Mucosa of descending colon (tissue), 3 donors: ENCODE measurements at places on chromosomes 11 and 22. TPM values are rescaled to one million over a fixed set of nuclear protein-coding genes. Genes with fewer than 3 reads are reported as not detected.

The LRRC56 gene
- 1.5 TPM for total RNA-seq

The CADM1 gene
- total RNA-seq: 20.2 TPM

The PNPLA3 gene
- total RNA-seq: 0.16 TPM

The SAA1 gene
- 8.0 TPM for total RNA-seq

The MS4A5 gene
- total RNA-seq: not detected

The CCDC73 gene
- not detected for total RNA-seq

The OR51I1 gene
- total RNA-seq: not detected

The ARHGAP20 gene
- 3.9 TPM for total RNA-seq

DNA sequence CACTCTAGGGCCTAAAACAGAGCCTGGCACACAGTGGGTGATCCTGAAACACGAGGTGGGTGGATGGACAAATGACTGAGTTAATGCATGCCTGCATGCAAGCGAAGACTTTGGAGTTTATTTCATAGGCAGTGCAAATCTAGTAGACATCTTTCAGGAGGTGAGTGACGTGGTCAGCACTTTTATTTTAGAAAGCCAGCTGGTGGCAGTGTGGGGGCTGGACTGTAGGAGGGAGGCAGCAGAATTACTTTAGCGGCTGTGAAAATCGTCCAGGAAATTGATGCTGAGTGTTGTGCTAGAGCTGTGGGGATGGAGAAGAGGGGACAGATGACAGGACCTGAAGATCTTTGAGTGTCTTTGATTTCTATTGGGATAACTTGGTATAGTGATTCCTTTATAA, 47.1 kb downstream of the BMAL1 start:
- no peak for DNase-seq

- no peak for DNase-seq
Observed at GRCh38 chr11:58617976-58618557, 4.4 kb upstream of the CNTF start.

GRCh38 chr11:91293119-91293518, 931.5 kb upstream of the FAT3 start:
- no peak for DNase-seq

DNA sequence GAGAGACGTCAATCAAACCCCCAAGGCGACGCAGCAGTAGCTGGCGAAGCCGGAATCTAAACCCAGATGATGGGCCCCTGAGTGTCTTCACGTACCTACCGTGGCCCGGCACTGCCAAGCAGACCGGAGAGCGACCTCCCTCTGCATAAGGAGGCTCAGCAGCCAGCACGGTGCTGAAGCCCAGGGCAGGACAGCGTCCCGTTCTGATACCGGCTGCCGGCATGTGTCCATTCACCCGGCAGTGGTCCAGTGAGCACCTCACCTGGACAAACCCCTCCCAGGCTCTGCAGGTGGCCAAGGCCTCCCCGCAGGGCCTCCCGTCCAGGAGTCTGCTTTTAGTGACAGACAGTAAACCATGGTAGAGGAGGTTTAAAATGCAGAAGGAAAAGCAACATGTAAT, 142.0 kb downstream of the BRD1 start:
- DNase-seq: no peak

DNA sequence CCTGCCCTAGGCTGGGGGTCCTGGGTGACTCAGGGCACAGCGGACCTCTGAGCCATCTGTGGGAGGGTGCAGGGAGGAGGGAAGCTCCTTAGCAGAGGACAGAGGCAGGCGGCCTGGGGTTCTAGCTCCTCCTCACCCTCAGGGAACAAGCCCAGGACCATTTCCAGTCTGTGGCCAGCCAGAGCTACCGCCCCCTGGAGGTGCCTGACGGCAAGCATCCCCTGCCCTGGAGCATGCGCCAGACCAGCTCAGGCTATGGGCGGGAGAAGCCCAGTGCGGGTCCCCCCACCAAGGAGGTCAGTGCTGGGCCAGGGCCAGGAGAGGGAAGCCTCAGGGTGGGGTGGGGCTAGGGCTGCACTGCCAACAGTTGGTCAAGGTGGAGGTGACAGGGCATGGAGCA, 26.0 kb upstream of the LRRC10B start:
- DNase-seq: no peak

- no peak for DNase-seq
Observed at GRCh38 chr22:50296658-50297490, 10.6 kb downstream of the PLXNB2 start.

DNA sequence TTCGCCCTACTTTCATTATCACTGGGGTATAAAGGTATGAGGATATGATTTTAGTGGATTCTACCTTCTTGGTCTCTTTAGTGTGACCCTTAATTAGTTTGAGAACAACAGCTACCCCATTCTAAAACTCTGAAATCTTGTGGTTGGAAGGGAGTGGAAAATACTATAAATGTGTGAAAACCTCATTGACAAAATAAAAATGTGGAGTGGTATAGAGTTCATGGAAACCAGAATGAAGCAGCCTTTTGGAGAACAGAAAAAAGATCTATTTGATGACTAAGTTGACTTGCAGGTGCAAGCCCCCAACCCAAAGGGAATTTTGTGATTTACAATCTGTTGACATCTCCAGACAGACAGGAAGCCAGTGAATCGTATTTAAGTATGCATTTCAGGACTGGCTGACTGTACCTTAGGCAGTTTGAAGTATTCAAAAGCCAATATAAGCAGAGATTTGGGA, 75.8 kb downstream of the GAS2 start:
- no peak for DNase-seq

DNA sequence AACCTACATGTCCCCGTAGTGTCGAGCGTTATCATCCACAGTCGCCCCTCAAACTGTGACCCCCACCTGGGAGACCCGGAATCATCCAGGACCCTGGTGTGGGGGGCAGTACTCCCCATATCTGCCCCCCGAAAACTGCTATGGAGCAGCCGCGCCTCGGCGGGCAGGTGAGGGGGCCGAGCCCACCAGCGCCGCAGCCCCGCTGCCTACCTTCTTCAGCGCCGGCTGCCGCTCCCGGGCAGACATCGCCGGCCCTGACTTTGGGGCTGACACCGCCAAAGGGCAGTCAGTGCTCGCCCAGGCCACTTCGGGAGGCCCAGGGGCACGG, 825 bp downstream of the ARHGAP20 start:
- DNase-seq: no peak

DNA sequence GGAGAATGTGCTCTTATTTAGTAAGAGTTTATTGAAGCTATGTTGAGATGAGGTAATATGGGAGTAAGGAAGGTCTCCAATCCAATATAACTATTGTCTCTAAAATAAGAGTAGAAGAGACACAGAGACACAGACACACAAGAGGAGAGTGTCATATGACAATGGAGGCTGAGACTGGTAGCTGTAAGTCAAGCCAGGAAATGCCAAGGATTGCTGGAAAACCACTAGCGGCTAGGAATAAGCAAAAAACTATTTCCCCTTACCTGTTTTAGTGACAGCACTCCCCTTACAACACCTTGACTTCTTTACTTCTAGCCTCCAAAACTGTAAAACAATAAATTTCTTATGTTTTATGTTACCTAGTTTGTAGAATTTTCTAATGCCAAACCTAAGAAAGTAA, 1652.8 kb downstream of the LRRC4C start:
- no peak for DNase-seq

DNA sequence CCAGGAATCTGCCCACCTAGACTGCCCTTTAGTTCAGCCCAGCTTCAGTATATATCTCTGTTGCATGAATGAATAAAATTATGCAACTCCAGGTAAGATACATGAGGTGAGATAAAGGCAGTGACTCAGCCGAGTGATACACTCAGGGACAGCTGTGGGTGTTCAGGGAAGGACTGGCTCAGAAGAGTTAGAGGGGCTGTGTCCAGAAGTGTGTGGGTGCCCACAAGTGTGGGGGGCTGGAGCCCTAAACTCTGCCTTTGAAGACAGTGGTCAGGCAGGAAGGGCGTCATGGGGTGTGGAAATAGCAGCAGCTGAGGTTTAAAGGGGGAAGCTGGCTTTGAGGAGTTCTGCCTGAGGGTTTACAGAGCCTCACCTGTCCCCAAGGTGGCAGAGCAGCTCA, 8.3 kb downstream of the FTH1 start:
- no peak for DNase-seq

DNA sequence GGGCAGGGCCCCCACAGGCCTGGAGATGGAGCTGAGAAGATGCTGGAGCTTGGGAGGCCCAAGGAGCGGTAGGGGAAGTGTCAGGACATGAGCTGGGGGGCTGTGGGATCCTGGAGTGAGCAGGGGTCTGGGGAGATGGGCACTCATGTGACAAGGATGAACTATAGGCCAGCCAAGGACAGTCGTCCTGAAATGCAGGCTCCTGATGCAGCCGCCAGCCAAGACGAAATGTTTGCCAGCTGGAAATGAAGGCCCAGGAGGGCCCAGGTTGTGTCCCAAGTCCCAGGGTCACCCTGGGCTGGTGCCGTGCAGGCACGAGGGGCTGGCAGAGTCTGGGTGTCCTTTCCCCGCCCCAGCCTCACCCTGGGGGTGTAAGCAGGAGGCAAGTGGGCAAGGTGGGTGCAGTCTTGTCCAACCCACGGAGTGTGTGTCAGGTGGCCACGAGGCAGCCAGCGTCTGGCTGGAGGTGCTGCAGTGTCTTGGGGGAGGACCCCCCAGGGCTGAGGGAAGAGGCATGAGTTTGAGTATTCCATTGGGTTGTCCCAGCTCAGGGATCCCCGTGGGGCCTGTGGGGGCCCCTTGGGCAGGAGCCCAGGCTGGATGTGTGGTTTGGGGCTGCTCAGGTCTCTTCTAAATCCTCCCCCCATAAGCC, 21.4 kb downstream of the MRGPRG start:
- DNase-seq: no peak

DNA sequence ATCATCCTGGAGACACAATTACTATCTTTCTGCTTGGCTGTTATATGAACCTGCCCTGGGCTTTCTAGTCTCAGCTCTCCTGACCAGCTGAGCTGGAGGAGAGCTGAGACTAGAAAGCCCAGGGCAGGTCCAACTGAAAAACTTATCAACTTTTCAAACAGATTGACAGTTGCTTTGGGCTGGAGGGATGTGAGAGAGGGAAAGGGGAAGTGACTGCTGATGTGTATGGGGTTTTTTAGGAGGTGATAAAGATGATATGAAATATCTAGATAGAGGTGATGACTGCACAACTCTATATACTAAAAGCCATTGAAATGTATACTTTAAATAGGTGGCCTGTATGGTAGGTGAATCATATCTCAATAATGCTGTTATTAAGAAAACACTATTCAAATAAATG, 60.2 kb upstream of the CHRM4 start:
- no peak for DNase-seq

DNA sequence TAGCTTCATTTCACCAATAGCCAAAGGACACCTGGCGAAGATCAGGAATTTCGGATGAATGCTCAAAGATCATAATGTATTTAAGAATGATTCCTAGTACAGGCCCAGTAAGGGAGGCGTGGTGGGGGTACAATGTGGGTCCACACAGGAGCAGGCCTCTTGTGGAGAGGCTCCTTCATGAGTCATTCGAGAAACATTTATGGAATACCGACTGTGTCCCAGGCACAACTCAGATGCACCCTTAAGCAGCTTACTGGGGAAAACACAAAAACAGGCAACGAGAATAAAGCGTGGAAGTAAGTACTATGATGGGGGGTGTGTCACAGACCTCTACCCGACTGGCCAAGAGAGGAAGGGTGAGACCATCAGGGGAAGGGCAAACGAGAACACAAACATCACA, 44.5 kb downstream of the SMCO4 start:
- no peak for DNase-seq

- DNase-seq: no peak
Observed at GRCh38 chr22:35835267-35835997, 117.8 kb downstream of the APOL5 start.

- DNase-seq: no peak
Observed at GRCh38 chr11:23232652-23233051, 372.4 kb upstream of the CCDC179 start.

DNA sequence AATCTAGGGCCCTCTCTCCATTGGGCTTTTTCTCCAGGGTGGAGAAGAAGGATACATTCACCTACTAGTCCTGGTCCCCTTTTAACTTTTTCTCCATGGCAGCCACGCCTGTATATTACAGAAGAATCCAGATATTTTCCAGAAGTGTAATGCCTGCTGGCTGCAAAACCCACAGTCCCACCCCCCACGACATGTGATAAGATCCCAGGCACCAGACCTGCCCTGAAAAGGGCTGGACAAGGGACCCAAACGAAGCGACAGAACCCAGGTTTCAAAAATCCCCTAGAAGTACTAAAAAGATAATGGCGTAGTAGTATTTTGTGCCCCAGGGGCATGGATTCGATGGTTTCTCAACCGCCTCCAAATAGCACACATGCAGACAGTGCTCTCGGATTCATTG, 2.8 kb downstream of the WT1 start:
- no peak for DNase-seq

GRCh38 chr11:92681586-92681985, 287.9 kb upstream of the MTNR1B start:
- no peak for DNase-seq

DNA sequence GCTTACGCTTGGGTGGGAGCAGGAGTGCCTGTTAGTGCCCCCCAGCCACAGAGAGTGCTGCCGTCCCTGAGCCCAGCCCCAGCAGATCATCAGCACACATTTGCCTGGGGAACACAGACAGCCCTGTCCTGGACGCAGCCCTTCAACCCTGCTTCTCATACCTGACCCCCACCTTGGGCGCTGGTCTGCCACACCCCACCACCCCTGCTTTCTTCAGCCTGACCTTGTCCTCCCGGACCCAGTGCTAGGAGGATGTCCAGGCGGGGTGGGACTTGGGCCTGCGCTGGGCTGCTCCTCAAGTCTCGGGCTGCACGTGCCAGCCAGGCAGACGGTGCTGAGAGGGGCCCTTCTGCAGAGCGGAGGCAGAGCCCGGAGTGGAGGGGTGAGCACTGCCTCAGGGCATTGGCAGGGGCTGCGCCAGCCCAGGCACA, 119.2 kb downstream of the KCNQ1OT1 start:
- DNase-seq: peak; percentile 29

GRCh38 chr11:7903940-7904339, 27.1 kb downstream of the OR10A6 start:
- DNase-seq: peak; percentile 32

DNA sequence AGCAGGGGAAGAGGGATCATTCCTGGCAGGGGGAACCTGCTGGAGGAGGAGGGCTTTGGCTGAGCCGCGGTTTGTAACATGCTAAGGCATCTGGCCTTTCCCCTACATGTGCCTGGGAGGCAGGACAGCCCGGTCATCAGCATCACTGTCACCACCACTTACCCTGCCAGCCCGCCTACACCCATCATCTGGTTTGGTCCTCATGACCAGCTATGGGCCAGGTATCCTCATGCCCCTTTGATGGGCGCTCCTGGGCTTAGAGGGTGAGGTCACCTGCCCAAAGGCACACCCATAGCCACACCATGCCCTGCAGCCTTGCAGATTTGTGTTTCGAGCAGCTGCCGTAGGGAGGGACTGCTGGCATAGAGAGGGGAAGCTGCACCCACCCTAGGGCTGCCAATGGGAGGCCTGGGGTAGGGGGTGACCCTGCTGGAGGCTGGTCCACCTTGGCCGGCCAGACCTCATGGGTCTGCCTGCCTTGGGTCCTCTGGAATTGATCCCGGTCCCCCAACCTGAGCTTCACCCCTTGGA, 2.6 kb downstream of the MRGPRF start:
- DNase-seq: no peak
